ENCODE measurements at places on chromosomes 5 and 9.

GRCh38 chr5:174943785-174944184 lies 219.4 kb downstream of the MSX2 start:
- DNase-seq, result no peak

- DNase-seq, result no peak
Measured at GRCh38 chr5:81354093-81354492, 39.8 kb downstream of the ACOT12 start.

GRCh38 chr5:55597014-55597981 lies 62.5 kb upstream of the PLPP1 start:
- no peak for DNase-seq

- DNase-seq, result no peak
Measured at GRCh38 chr9:68950188-68950587, 63.7 kb downstream of the PRKACG start.

- DNase-seq, result no peak
Measured at GRCh38 chr9:35172878-35173277, 11.1 kb downstream of the UNC13B start.

- no peak for DNase-seq
Measured at GRCh38 chr5:21603796-21604195, 1249.3 kb downstream of the CDH12 start.

GRCh38 chr5:31469886-31470285 lies 62.0 kb downstream of the DROSHA start:
- DNase-seq, result no peak
